ENCODE measurements at places on chromosomes 1 and 21.

GRCh38 chr1:66519992-66520391, 14.0 kb upstream of the SGIP1 start:
- DNase-seq = no peak

DNA sequence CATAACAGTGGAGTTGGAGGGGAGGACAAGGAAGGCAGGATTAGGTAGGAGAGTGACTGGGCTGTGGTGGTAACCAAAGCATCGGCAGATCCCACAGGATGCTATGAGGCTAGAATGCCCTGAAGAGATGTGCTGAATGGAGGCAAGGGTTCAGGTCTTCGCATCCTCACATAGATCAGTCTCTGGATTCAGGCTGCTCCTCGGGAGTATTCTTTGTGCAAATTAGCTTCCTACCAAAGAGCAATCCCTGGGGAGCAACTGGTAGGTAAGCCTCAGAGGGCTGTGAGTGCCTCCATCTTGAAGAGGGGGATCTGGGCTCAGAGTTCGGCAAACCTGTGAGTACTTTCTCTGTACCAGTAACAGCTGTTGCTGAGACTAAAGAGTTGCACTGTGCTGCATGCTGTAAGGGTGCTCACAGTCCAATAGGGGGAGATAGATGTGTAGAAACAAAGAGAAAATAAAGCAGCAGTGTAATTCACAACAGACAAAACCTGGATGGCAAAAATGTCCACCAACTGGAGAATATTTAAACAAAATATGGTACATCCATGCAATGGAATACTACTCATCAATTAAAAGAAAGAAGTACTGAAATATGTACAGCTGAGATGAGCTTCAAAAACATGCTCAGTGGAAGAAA, 322.4 kb upstream of the DEPDC1 start:
- peak; percentile 1 for DNase-seq

- no peak for DNase-seq
Observed at GRCh38 chr1:18533259-18533658, 52.5 kb downstream of the KLHDC7A start.

DNA sequence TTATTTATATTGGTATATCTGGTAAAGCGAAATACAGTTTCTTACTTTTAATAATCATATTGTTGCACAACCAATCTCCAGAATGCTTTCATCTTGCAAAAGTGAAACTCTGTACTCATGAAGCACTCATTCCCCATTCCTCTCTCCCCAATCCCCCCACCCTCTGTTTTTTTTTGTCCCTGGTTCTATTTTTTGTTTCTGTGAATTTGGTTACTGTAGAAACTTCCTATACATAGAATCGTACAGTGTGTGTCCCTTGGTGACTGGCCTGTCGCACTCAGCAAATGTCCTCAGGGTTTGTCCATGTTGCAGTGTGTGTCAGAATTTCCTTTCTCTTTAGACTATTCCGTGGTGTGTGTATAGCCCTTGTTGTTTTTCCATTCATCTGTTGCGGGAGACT, 7.9 kb upstream of the NLRP3 start:
- no peak for DNase-seq

GRCh38 chr1:34806396-34806795, 13.6 kb downstream of the GJA4 start:
- peak; percentile 9 for DNase-seq

DNA sequence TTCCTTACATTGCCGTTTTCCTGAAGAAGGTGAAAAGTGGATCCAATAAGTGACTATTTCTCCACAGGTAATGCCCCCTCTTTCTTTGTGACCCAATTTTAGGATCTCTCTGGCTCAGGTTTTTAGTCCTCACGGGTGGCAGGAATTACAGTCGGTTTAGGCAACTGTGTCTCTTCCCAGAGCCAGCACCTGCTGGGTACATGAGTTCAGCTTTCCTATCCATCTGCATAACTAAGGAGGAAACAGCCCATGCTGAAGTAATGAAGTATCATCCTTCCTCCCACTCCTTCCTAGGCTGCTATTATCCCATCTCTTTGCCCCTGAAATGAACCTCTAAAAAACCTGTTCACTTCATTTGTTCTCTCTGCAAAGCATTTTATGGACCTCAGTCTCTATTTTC, 544.6 kb downstream of the NEGR1 start:
- DNase-seq = no peak

DNA sequence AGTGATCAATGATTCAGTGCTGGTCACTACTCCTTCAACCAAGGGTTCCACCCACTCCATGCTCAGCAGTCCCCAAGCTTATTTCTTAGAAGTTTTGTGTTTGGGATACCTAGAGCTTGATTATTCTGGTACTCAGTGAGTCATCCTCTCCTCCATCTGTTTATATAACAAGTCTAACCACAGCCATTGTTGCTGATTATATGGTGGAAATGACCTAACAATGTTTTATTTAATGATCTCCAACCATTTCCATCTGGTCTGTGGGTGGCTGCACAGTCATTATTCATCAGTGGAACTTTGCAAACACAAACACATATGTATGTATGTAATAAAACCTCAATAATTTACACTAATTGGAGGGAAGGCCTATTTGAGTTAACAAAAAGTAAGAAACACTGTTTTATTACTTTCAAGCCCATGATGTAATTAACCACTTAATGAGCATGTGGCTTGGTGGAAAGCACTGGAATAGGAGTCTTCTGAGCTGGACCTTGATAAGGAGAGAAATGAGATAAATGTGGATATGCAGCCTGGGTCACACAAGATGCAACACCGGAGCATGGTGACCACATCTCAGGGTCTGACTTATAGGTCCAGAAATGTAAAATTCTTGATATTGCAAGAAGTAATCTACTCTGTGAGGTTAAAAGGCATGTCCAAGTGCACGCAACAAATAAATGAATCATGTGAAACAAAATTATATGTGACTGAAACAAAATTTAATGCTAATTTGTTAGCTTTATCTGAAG, 99.0 kb upstream of the WLS start:
- peak; percentile 89 for DNase-seq

GRCh38 chr1:224205438-224205840, 22.4 kb downstream of the DEGS1 start:
- peak; percentile 86 for DNase-seq

- peak; percentile 99 for DNase-seq
Observed at GRCh38 chr21:35563885-35564451, 496.4 kb downstream of the SETD4 start.

DNA sequence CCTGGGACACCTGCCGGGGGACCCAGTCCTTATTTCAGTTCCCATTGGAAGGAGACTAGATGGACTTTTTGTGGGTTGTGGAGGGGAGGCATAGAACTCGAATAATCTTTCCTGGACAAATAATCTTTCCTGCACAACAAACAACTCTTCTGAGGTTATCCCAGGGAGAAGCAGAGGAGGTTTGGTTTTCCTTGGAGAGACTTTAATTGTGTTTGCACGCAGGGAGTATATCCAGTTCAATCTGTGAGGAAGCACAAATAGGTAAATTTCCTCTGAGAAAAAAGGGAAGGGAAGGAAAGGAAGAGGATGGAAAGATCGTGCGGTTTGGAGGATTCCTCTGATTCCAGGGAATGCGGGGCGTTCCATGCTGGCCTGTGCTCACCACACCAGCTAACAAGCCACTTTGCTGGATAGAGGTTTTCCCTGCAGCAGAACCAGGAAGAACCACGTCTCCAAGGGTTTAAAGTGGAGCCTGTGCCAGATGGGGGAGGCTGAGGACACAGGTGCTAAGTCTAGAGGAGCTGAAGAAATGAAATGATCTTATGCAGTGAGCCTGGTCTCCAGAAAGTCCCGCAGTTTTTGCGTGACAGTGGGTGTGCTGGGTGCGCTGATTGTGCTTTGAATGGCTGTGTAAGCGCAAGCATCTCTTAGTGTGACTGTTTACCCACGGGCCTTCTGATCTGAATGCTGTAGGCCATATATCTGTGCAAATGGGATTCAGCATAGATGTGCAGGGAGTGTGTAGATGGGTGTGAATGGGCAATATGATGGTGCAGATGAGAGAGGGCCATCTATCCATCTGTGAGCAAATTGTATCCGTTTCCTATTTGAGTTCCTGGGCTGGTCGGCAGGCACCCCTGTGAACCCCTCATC, 7.6 kb downstream of the PAX7 start:
- no peak for DNase-seq

DNA sequence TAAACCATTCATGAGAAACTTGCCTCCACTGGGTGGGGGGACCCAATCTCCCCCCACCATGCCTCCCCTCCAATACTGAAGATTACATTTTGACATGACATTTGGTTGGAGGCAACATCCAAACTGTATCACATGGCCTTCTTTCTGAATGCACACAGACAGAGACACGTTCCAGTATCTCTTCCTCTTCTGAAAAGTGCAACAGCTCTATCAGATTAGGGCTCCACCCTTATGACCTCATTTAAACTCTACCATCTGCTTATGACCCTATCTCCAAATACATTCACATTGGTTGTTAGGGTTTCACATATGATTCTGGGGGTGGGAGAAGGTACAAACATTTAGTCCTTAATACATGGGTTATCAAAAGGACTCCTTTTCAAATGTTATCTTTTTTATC, 481.8 kb upstream of the NFIA start:
- no peak for DNase-seq

DNA sequence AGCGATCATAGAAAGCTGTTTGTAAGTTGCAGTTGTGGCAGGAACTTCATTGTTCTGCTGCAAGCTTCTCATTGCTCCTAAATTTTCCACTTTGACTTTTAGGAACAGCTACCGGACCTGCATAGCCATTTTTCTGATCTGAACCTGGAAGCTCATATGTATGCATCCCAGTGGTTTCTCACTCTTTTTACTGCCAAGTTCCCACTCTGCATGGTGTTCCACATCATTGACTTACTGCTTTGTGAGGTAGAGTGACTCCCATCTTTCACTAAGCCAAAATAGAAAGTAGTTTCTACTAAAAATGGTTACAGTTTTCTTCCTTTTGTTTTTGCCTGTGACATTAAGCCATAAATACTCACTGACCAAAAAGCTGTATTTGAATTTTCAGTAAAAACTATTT, 254.2 kb downstream of the GPR52 start:
- no peak for DNase-seq

GRCh38 chr1:199956005-199956404, 71.5 kb upstream of the NR5A2 start:
- DNase-seq = no peak

DNA sequence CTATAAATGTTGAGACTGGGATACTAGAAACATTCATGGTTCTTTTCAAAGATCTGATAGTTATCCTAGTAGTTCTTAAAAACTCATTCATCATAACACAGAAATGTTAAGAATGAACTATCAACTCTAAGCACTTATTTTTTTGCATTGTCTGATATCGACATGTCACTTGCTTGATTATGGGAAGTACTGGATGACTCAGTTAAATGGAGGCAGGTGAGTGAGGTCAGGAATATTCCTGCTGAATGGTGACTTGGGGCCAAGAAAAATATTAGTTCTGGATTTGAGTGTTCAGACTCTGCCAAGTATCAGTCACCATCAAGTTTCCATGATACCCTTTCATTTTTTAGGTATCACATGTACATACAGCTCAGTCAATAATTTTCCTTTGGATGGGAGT, 63.6 kb downstream of the NEK7 start:
- peak; percentile 74 for DNase-seq

DNA sequence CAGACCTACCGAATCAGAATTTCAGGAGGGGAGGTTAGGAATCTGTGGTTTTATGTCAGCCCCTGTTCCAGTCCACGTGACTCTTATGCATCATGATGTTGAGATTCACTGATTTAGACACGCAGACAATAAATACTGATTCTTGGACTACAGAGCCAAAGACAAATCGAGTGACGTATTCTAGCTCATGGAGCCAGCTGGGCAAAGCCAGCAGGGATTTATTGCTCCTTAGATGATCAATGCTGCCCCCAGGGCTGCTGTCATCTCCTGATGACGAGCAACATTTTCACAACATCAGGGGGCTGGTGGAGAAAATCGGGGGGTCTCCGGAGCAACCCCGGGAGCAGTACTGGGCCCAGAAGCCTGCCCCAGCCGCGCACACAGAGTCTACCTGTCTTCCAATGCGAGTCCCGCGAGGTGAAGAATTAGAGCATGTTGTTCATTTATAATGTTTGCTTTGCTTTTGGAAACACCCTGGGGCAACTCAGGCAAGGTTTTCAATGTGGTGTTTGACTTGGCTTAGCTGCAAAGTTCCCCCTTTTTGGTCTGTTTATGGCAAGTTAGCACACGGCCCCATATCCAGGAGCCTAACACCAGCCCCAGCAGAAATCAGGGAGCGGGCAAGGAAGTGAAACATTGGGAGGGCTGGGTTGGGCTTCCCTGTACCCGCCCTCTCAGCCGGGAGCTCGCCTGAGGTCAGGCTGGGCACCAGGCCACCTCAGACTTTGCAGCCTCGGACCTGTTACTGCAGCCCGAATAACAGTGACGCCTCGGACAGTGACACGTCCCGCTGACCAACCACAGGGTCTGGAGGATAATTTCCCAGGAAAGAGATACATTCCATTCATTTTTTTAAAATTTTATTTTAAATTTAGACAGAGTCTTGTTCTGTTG, 19.9 kb upstream of the CLDN14 start:
- no peak for DNase-seq

- DNase-seq = no peak
Observed at GRCh38 chr1:66980745-66981367, 56.1 kb downstream of the MIER1 start.

DNA sequence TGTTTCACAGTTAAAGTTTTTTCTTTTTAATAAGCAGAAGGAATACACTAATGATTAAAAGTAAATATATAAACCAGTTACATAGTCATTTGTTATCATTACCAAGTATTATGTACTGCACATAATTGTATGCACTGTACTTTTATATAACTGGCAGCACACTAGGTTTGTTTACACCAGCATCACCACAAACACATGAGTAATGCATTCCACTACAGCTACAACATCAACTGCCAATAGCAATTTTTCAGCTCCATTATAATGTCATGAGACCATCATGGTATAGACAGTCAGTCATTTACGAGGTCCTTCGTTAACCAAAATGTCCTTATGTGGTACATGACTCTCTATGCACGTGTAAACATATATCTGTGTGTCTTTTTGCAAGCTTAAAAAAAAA, 35.2 kb downstream of the SCYL3 start:
- DNase-seq = no peak

GRCh38 chr1:5945445-5945844, 46.8 kb downstream of the NPHP4 start:
- no peak for DNase-seq

DNA sequence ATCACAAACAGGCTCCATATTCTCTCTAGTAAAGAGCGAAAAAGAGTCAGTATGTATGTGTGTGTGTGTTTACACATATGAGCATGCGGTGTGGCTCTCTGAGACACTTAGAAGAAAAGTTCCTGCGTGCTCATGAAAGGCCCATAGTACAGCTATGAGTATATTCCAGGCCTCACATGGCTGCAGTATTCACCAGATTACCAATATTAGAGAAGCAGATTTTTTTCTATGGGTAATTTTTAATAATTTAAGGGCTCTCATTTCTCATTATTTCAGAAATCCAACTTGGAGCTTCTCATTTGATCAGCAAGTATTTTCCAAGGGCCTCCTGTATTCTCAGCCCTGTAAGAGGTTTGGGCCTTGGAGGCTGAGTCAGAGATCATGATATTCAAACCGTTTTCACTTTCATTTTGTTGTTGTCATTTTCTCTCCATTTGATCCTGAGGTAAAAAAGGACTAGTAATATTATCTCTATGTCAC, 232.9 kb upstream of the SGIP1 start:
- no peak for DNase-seq

- no peak for DNase-seq
Observed at GRCh38 chr1:224713228-224713627, 97.1 kb downstream of the CNIH3 start.

GRCh38 chr1:236143104-236143948, 987 bp downstream of the GPR137B start:
- peak; percentile 59 for DNase-seq

Data from fibroblast of skin of abdomen (primary cell).